ENCODE measurements at places on chromosomes 4 and X.

DNA sequence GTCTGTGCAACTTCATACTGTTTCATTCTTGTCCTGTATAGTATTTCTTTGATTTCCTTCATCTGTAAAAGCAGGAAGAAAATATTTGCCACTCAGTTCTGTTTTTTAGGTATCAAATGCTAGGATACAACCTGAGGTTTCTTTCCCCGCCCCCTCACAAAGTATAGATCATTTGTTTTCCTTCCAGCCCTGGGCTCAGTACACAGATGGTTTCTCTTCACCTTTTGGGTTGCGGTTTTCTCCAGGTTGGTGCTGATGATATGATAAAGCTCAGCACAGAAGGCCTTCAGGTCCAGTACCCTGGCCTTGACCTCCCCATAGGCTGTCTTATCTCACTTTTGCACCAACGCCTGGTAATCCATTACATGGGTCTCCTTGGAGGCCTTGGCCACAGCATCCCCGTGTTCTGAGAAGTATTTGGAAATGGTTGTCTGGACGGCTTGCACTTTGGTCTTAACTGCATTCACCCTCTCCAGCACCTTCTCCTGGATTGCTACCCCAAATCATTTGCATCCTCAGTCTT is 35.2 kb downstream of the PTTG2 start:
- no peak for DNase-seq

DNA sequence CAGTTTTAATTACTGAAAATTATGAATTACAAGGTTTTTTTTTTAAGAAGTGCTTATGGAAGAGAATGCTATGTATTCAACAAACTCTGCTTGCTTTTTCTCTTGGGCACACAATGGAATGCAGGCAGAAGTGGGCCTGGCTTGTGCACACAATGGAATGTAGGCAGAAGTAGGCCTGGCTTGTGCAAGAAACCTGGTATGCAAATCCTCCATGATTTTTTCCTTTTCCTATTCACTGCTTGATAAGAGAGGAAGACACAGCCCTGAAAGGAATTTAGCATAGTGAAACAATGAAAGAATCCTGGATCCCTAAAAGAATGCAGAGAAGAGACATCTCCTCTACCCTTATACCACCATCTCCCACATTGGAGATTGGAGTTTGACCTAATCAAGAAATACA is 138.4 kb downstream of the COL25A1 start:
- no peak for DNase-seq

DNA sequence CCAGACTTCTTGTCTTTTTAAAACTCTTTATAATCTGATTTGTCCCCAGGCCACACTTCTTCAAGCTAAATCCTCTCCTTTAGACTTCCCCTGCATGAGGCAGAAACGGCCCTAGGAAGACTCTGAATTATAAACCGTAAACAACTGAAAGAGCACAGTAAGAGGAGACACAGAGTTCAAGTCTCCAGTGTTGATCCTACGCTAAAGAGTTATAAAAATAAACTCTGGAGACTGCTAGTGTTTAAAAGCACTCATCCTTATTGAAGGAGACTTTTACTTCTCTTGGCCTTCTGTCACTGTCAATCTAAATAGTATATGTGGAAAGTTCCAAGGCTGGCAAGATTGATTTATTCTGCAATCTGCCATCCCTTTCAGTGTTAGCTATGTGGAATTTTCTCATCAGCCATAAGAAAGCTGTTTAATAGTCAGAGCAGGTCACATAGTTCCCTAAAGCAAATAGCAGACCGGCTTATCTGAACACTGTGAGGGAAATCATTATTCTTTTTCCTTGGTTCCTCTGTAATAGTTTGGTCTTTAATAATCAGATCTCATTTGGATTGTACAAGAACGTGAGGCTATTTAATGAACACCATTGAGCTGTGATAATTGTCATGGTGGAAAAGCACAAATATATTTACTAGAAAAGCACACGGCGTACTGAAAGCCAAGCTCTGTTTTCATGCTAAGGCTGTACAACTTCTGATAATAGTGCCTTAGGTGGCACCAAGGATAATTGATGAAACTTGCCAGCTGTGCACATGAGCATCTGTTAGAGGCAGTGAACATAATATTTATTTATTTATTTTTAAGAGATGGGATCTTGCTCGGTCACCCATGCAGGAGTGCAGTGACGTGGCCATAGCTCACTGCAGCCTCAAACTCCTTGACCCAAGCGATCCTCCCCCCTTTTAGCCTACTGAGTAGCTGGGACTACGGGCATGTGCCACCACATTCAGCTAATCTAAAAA is 157.7 kb downstream of the CEP135 start:
- DNase-seq = no peak

DNA sequence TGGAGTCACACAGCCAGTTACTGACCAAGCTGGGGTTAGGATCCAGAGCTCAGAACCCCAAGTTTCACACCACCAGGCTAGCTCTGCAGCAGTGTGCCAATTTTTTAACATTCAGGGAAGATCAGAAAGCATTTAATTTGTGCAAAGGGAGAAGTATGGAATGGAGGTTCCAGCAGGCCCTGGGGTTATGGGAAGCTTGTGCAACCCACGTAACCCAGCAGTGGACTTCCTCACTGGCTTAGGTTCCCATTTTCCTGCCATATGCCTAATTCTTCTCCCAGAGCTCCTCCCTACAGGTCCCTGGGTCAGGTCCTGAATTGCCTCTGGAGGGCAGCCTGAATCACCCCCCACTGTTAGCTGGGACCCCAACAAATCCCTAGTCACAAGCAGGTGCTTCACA is 14.0 kb downstream of the APLN start:
- DNase-seq = no peak

DNA sequence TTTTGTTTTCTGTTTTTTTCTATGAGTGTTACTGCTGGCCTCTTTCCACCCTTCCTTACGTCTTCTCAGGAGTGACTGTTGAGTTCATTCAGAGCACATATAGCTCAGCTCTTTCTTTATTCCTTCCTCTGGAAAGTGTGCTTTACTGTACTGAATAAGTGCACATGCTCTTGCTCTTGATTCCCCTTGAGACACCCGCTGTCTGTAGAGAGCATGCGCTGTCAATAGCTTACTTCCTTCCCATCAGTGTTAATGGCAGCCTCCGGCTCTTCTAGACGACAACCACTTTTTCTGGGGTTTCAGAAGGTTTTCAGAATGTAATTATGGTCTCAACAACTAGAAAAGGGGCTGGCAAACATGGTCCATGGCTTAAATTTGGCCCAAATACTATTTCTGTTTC is 504.9 kb downstream of the C4orf33 start:
- DNase-seq = no peak

DNA sequence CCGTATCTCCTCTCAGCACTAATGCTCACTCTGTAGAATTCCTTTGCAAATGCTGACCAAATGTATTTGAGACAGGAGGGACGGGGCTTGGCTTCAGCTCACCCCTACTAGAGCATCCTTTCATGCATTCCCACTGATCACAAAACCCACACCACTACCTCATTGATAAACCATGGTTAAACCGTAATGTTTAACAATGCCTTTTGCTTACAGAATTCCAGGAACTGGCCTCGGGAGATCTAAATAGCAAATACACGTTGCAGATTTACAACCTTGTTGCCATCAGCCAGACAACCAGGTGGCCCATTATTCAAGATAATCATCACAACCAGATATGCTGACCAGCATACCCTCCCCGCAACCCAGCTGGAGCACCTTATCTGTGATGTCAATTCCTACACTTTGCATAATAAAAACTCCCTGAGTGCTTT is 391.9 kb downstream of the KCTD8 start:
- DNase-seq = no peak
